ENCODE measurements at places on chromosomes 5 and 9.
A peak's percentile ranks its signal among the peaks of the same experiment; 100 is the strongest.

DNA sequence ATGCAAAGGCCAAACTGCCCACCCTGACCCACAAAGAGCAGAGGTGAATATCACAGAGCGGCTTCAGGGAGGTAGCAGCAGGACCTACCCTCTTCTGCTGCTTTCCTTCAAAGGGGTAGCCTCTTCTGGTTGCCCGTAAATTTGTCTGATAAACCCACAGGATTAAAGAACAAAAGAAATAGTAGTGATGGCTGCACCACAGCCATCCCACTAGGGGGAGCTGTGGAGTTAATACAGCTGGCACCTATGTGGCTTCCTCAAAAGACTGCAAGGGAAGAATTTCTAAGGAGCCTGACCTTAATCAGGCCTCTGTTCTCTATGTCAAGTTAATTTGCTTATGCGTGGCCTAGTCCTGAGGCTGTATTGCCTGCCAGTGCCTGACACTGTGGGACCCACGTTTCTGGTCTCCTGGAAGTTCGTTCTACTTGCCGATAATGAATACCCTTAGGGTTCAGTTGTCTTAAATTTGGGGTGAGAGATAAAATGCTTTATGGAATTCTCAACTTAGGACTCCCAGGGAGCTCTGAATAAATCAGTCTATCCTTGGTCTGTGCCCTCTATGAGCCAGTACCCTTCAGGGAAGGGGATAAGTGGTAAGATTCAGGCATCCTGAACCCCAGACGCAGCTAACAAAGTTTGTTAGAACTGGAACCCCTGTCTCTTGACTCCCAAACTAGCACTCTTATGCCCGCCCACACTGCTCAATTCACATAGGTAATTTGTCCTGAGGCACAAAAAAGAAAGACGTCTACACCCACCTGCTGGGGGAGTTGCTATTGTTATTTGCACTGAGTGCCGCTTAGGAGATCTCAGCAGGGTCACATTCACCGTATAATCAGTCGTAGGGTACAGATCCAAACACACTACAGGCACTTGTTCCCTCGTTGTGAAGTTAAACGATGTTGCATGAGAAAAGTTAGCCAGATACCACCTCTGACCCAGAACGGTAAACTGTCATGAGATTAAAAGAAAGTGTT lies 77.1 kb downstream of the SUSD1 start:
- H3K27ac ChIP-seq = peak overlapping the region; percentile 29
- H3K36me3 ChIP-seq = peaks cover 11% of the 10 kb centered on the region
- peaks cover 6% of the 10 kb centered on the region for H3K4me1 ChIP-seq
- no peaks in the 10 kb centered on the region for H3K27me3 ChIP-seq
- DNase-seq = peak; percentile 88

DNA sequence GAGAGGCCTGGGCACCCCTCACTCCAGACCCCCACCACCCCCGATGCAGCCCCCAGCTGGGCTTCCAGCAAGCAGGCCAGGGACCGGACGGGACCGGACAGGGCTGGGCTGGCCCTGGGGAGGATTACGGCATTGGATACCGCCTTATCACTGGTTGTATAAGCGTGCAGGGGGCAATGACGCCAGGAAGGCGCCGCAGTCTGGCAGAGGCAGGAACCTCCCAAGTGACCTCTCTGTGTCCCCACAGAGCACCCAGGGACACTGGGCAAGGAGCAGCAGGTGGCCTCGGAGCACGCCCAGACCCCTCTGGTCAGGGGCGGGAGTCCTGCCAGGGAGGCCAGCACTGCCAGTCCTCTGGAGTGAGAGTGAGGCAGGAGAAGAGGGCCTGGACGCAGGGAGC lies 723 bp upstream of the LCN15 start:
- DNase-seq = no peak
- H3K4me3 ChIP-seq = no peak overlapping the region
- H3K27me3 ChIP-seq = peaks cover 6% of the 10 kb centered on the region
- H3K36me3 ChIP-seq = no peaks in the 10 kb centered on the region
- no peak overlapping the region for H3K27ac ChIP-seq

DNA sequence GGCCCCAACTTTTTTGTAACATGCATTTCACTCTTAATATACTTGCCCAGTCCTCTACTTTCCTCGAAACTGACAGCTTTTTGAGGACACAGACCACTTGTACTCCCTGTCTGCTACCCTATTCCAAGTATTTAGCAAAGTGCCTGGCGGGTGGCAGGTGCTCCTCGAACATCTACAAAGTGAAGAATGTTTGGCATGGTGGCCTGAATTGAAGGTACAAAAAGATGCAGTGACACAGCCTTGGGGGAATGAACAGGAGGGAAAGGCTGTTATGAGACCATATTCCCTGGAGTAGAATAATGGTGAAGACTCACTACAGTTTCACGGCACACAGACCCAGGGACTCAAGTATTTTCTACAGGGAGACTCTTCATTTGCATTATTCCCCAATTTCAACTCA lies 590.9 kb downstream of the PRELID2 start:
- peaks cover 62% of the 10 kb centered on the region for H3K4me1 ChIP-seq
- H3K27ac ChIP-seq = peak overlapping the region; percentile 72
- H3K27me3 ChIP-seq = no peaks in the 10 kb centered on the region
- no peaks in the 10 kb centered on the region for H3K36me3 ChIP-seq
- DNase-seq = no peak
- H3K4me3 ChIP-seq = no peak overlapping the region

- no peak overlapping the region for H3K4me3 ChIP-seq
- H3K4me1 ChIP-seq = no peaks in the 10 kb centered on the region
- no peaks in the 10 kb centered on the region for H3K36me3 ChIP-seq
These were observed 15.7 kb downstream of the IRGM start for GRCh38 chr5:150862070-150862469.

DNA sequence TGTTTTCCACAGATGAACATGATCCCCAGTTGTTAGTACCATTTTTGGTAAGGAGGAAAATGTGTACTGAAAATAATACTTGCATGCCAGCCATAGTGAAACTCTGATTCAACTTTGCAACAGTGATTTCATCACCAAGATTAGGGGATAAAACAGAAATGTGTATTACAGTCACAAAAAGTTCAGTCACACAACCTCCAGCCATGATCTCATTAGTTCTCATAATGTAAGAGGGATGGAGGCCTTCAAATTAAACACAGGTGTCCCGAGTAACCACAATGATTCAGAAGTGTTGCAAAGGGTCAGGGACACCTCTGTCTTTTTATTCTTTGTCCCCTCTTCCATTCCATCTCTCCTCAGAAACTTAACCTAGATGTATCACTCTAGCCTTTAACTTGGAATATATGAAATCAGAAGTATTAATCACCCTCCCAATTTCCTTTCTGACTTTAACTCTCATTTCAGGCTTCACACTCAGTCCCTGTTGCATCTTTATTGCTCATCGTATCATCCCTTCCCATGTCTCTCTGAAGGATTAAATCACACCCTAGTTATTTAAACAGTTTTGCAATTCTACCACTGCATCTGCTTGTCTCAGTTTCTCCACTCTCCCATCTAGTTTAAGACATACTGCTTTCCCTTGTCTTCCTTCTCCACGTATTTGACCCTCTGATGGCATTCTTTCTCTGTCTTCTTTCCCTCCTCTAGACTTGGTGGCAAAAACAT lies 291.2 kb downstream of the ADAMTS6 start:
- peaks cover 40% of the 10 kb centered on the region for H3K4me1 ChIP-seq
- H3K27me3 ChIP-seq = no peaks in the 10 kb centered on the region
- H3K27ac ChIP-seq = peak overlapping the region; percentile 83
- H3K36me3 ChIP-seq = no peaks in the 10 kb centered on the region

DNA sequence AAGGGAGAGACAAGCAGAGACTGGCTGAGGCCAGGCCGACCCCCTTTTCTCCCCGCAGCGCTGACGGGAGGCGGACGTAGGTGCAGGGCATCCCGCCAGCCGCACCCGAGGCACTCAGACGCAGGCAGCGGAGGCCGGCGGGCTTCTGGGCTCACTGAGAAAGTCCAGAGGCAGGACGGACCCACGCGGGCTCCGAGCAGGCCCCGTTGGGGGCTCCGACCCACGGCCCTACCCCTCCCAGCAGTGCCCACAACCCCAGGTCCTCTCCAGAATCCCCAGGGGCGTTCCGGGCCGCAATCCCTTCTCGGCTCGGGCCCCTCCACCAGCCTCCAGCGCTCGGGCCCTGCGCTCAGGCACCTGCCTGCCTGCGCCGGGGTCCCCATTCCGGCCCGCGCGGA lies 543 bp downstream of the MTMR12 start:
- H3K36me3 ChIP-seq = peaks cover 7% of the 10 kb centered on the region
- H3K4me3 ChIP-seq = peak overlapping the region; percentile 84
- H3K4me1 ChIP-seq = peaks cover 23% of the 10 kb centered on the region

GRCh38 chr9:91047993-91048607 lies 246.5 kb downstream of the SYK start:
- H3K36me3 ChIP-seq = no peaks in the 10 kb centered on the region
- peak; percentile 51 for DNase-seq
- H3K27ac ChIP-seq = peak overlapping the region; percentile 68
- H3K4me3 ChIP-seq = no peak overlapping the region
- H3K27me3 ChIP-seq = no peaks in the 10 kb centered on the region

DNA sequence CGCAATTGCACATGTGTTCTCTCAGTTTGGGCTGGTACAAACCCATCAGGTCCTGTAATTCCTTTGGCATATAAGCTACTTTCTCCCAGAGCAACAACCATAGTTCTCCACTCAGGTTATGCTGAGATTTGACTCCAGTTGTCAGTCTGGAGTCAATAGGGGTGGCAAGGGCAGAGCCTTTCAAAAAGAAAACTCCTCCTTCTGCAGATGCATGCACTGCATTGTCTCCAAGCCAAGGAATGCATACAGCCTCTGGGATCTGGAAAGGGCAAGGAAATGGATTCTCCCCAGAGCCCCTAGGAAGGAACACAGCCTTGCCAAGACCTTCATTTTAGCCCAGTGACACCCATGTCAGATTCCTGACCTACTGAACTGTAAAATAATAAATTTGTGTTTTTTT lies 31.0 kb upstream of the GZMA start:
- no peak overlapping the region for H3K27ac ChIP-seq
- H3K4me1 ChIP-seq = no peaks in the 10 kb centered on the region
- no peaks in the 10 kb centered on the region for H3K36me3 ChIP-seq

GRCh38 chr9:36794461-36794860 lies 221.8 kb downstream of the MELK start:
- no peak overlapping the region for H3K4me3 ChIP-seq
- H3K36me3 ChIP-seq = no peaks in the 10 kb centered on the region
- H3K27me3 ChIP-seq = peaks cover 2% of the 10 kb centered on the region
- H3K4me1 ChIP-seq = no peaks in the 10 kb centered on the region
